ENCODE measurements at places on chromosomes 16 and 17. TPM values are rescaled to one million over a fixed set of nuclear protein-coding genes. Genes with fewer than 3 reads are reported as not detected.

STX1B gene
- total RNA-seq: 0.92 TPM

CTRB2 gene
- not detected for total RNA-seq

NUFIP2 gene
- total RNA-seq: 56.9 TPM

DNAH2 gene
- total RNA-seq: not detected

TEX19 gene
- not detected for total RNA-seq

CXCL16 gene
- total RNA-seq: 3.1 TPM

CSH2 gene
- total RNA-seq: not detected

C17orf67 gene
- total RNA-seq: 3.9 TPM

HSD11B2 gene
- 1.3 TPM for total RNA-seq

PPP1R27 gene
- not detected for total RNA-seq

TSPAN10 gene
- 0.36 TPM for total RNA-seq

PRKCB gene
- total RNA-seq: 57.9 TPM

PLK1 gene
- total RNA-seq: 81.6 TPM

IL32 gene
- 2,532 TPM for total RNA-seq

UTS2R gene
- total RNA-seq: not detected

RNF112 gene
- total RNA-seq: 0.97 TPM

B9D1 gene
- 7.2 TPM for total RNA-seq

NPIPB2 gene
- 6.3 TPM for total RNA-seq

ERN2 gene
- total RNA-seq: not detected

FN3KRP gene
- total RNA-seq: 36.7 TPM

CDH15 gene
- not detected for total RNA-seq

MAF gene
- total RNA-seq: 345 TPM

POLDIP2 gene
- total RNA-seq: 73.8 TPM

TNFRSF13B gene
- not detected for total RNA-seq

CACNG5 gene
- total RNA-seq: not detected

PRSS33 gene
- not detected for total RNA-seq

CCL3 gene
- total RNA-seq: 989 TPM

DPEP2 gene
- 5.3 TPM for total RNA-seq

AP2B1 gene
- 187 TPM for total RNA-seq

ZNF768 gene
- total RNA-seq: 14.3 TPM

TM4SF5 gene
- total RNA-seq: not detected

ARL5C gene
- not detected for total RNA-seq

KRTAP4-5 gene
- total RNA-seq: not detected

OTOP3 gene
- not detected for total RNA-seq

CDH3 gene
- total RNA-seq: 5.2 TPM

GUCY2D gene
- not detected for total RNA-seq

P2RX5 gene
- 37.6 TPM for total RNA-seq

GCSH gene
- 23.9 TPM for total RNA-seq

RPS2 gene
- 5,136 TPM for total RNA-seq

MLKL gene
- total RNA-seq: 18.8 TPM

ADAM11 gene
- 0.33 TPM for total RNA-seq

PLCD3 gene
- total RNA-seq: 4.4 TPM

CFAP97D1 gene
- total RNA-seq: not detected

STH gene
- total RNA-seq: not detected

LHX1 gene
- total RNA-seq: 0.17 TPM

KCNJ18 gene
- not detected for total RNA-seq

CACNG1 gene
- not detected for total RNA-seq

HOXB1 gene
- not detected for total RNA-seq

IKZF3 gene
- 51.2 TPM for total RNA-seq

TMEM235 gene
- not detected for total RNA-seq

GNG13 gene
- not detected for total RNA-seq

HOXB7 gene
- total RNA-seq: 0.44 TPM

TMC7 gene
- not detected for total RNA-seq

ENPP7 gene
- total RNA-seq: not detected

ACSM2A gene
- total RNA-seq: not detected

EPOP gene
- total RNA-seq: 38.0 TPM

PRAC1 gene
- total RNA-seq: not detected

SLC22A31 gene
- 0.39 TPM for total RNA-seq

C16orf92 gene
- total RNA-seq: not detected

All from activated CD4-positive, alpha-beta memory T cell treated with anti-CD3 and anti-CD28 coated beads for 36 hours (primary cell).